Kidney (tissue), 22 donors: ENCODE measurements at places on chromosomes 1 and 21. TPM values are rescaled to one million over a fixed set of nuclear protein-coding genes. Genes with fewer than 3 reads are reported as not detected.
A peak's percentile ranks its signal among the peaks of the same experiment; 100 is the strongest.

DNA sequence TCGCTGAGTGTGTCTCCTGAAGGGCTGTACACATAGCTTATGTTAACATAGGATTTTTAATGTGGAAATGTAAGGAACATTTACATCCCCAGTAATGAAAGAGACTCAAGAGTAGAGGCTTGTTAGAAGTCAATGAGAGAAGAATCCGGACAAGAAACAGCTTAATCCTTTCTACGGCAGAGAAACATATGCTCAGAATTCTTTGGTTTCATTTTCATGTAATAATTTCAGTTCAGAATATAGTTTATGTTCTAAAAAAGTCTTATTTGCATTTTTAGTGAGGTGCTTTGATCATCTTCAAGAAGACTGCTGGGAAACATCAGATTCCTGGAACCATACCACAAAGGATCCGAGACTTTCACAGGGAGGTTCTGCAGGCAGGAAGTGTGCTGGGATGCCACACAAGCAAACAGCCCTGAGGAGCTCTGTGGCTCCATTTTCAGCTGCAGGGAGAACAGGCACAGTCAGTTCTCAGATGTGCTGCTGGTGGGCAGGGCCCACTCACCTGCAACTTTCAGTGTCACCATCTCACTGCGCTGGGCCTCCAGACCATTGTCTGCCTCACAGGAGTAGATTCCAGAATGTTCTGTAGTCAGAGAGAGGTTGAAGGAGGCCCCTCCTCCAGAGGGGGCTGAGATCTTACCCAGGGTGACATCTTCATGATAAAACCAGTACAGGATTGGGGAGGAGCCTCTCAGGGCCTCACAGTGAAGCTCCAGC lies 28.4 kb downstream of the FCRL5 start:
- H3K27me3 ChIP-seq, result no peaks in the 10 kb centered on the region
- DNase-seq, result no peak
- no peak overlapping the region for H3K4me3 ChIP-seq
- no peak overlapping the region for H3K27ac ChIP-seq

DNA sequence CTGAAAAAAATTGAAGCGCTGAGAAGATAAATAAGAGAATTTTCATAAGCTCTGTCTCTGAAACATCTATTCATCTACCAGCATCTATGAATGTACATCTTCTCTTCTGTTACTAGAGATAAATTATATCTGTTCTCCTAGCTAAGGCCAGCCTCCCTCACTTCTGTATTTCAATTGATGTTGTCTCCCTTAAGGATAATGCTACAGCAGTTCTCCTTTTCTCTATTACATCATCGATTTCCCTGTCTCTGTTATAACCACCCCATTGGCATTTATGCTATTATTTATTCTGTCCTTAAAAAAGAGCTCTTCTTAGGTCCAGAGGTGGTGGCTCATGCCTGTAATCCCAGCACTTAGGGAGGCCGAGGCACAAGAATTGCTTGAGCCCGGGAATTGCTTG lies 42.9 kb upstream of the TMCO2 start:
- H3K36me3 ChIP-seq, result no peaks in the 10 kb centered on the region
- H3K27ac ChIP-seq, result no peak overlapping the region
- no peak for DNase-seq

Gene HES5
- polyA plus RNA-seq, result not detected

- no peaks in the 10 kb centered on the region for H3K4me1 ChIP-seq
- no peaks in the 10 kb centered on the region for H3K36me3 ChIP-seq
- H3K4me3 ChIP-seq, result no peak overlapping the region
Measured at GRCh38 chr1:52834798-52835197, 7.8 kb upstream of the ZYG11A start.

- H3K4me1 ChIP-seq, result no peaks in the 10 kb centered on the region
- no peak overlapping the region for H3K4me3 ChIP-seq
- no peak for DNase-seq
- no peaks in the 10 kb centered on the region for H3K27me3 ChIP-seq
- H3K27ac ChIP-seq, result no peak overlapping the region
Measured at GRCh38 chr1:32028746-32029145, 15.1 kb downstream of the KHDRBS1 start.

Gene PRKAA2
- 7.0 TPM for polyA plus RNA-seq

DNA sequence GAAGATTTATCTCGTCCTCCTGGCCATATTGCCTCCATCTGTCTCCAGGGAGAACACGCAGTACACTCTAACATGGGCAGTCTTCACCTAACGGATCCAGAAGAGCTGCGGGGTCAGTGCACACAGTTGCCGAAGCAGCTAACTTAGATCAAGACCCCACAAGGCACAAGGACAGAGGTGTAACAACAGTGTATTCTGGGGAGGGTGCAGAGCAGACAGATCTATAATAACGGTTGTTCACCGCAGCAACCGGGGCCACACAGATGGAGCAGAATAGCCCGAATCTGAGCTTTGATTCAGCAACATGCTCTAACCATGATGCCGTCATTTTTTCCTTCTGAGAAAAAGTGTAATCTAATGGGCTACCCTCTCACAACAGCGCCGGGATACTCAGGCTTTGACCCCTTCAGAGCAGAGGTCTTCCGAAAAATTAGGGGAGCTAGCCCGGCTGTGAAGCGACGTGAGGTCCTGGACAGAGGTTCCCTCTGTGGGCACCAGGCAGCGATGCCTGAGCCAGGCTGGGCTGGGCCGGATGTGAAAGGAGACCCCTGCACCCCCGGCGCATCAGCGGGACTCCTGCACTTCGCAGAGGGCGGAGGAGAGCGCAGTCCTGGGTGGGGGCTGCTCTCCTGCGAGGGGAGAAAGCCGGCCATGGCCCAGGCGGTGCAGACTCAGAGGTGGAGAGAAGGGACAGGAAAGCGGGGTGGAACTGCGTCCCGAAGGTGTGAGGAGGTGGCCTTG lies 57.5 kb downstream of the BCL9 start:
- H3K4me1 ChIP-seq, result peaks cover 11% of the 10 kb centered on the region
- H3K36me3 ChIP-seq, result no peaks in the 10 kb centered on the region
- no peaks in the 10 kb centered on the region for H3K27me3 ChIP-seq
- peak; percentile 87 for DNase-seq
- peak overlapping the region; percentile 93 for H3K27ac ChIP-seq
- peak overlapping the region; percentile 77 for H3K4me3 ChIP-seq

DNA sequence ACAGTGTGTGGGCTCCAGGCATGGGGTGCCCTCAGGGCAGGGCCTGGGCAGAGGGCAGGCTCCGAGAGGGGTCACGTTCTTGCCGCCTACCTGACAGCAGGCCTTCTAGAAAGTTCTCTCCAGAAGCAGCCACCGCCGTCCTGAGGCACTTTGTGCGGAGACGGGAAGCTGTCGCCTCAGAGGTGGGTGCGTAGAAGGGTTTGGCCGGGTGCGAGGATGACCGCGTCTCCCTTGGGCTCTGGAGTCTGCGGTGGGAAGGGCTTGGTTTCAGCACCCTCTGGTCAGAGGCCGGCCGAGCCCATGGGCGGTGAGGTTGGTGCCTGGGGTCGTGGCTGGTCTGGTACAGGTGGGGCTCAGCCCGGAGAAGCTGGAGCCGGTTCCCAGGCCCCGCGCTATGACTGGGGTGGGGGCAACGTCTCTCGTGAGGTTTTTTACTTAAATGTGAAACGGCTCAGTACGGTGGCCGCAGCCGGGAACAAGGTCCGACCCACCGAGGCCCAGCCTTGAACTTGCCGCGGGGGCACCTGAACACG lies 10.1 kb upstream of the TTLL10 start:
- peaks cover 11% of the 10 kb centered on the region for H3K4me1 ChIP-seq
- no peak for DNase-seq
- H3K36me3 ChIP-seq, result no peaks in the 10 kb centered on the region
- peak overlapping the region; percentile 90 for H3K27ac ChIP-seq
- no peaks in the 10 kb centered on the region for H3K27me3 ChIP-seq

Gene RHBDL2
- polyA plus RNA-seq, result 0.34 TPM
